Activated naive CD4-positive, alpha-beta T cell treated with anti-CD3 and anti-CD28 coated beads for 36 hours (primary cell): ENCODE measurements at places on chromosomes 7 and 10.

GRCh38 chr7:16881844-16882243 lies at the start of gene AGR3:
Gene AGR3 (minus strand): TSS chr7:16881983. CDS start chr7:16878618, 3,365 bp downstream.
- DNase-seq = no peak

- DNase-seq = no peak
Observed at GRCh38 chr10:26374426-26374825, 63.7 kb upstream of the APBB1IP start.

DNA sequence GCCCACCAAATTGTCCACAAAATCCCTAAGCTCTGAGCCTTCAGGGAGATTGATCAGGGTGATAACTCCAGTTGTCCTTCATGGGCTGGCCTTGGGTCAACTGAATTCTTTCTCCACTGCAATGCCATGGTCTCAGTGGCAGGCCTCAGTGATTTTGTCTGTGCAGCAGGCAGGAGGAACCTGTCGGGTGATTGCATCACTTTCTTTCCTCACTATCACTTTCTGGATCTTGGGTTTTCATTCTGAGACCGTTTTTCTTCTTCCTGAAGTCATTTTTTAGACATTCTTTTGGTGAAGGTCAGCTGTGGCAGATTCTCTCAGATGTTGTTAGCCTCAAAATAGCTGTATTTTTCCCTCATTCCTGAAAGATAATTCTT lies 28.8 kb upstream of the LCOR start:
- no peak for DNase-seq

DNA sequence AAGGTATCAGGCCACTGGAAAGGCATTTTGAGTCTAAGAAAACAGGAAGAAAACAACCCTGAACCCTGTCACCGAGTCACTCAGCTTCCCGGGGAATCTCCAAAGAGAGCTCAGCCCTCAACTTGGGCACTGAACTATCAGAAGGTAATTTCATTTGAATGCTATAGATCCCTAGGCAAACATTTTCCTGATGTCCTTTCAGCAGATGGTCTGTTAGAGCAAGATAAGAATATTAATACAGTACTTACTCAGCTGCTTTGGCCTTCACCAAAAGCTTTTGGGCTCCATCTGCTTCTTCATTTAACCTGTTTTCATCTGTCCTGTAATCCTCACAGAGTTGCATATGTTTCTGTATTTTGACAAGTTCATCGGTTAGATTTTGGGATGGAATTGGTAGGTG lies 34.2 kb upstream of the LAMB1 start:
- no peak for DNase-seq

- DNase-seq = peak; percentile 54
Observed at GRCh38 chr10:123995461-123996131, 97.8 kb downstream of the CHST15 start.

DNA sequence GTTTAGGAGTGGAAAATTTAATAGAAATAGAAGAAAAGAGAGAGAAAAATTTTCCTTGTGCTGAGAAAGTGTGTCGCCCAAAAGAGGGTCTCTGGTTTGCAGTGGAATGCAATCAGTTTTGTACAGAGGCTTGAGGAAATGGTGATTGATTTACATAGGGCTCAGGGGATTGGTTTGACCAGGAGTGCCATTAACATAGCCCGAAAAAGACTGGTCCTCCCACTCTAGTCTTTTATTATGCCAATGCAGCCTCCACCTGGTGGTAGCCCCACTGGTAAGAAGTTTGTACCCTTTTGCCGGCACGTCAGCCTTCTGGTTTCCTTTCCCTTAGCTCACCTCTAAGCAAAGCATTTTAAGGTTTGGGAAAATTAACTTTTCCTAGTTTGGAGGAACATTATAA lies 885.3 kb downstream of the XPNPEP1 start:
- no peak for DNase-seq

- no peak for DNase-seq
Observed at GRCh38 chr10:86956195-86956847, 1.1 kb downstream of the MMRN2 start.

- no peak for DNase-seq
Observed at GRCh38 chr10:28678687-28679457, 1.6 kb downstream of the BAMBI start.

GRCh38 chr10:93856349-93857145 lies 37.2 kb upstream of the SLC35G1 start:
- DNase-seq = no peak

GRCh38 chr7:116249969-116250553 lies 39.7 kb downstream of the TES start:
- no peak for DNase-seq

GRCh38 chr7:50261593-50261992 lies 42.9 kb upstream of the IKZF1 start:
- peak; percentile 42 for DNase-seq

GRCh38 chr7:157337316-157338149 lies 729 bp downstream of the DNAJB6 start:
- peak; percentile 74 for DNase-seq

DNA sequence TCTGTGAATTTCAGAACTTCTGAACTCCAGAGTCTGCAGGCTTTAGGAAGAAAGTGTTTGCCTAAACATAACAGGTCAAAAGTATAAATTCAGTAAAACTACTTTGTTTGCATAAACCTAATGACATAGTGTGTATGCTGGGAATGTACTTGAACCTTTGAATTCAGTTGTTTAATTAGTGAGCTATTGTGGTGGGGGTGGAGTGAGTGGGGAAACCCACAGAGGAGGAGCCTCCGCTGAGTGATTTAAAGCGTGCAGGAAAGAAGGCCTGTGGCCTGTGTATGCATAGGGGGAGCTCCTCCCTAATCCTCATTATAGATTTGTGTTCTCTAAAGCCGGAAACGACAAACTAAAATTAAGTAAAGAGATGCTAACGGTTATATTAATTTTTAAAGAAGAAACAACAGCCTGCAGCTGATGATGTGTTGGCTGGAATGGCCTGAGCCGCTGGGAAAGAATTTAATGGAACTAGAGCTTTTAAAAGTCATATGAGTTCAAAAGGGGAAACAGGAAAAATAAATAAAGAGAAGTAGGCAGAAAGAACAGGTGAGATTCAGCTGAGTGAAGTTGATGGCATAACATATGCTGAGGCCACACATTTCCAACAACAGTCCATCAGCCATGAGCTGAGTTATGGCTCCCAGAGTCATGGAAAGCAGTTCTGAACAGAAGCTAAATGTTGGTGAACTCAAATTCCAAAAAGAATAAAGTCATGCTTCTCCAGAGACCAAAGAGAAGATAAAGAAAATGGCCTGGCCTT lies 595.0 kb downstream of the GRM8 start:
- DNase-seq = no peak
